ENCODE measurements at places on chromosomes 3 and 15.
A peak's percentile ranks its signal among the peaks of the same experiment; 100 is the strongest.

- no peak for DNase-seq
These were observed 14.4 kb upstream of the ZBTB38 start for GRCh38 chr3:141353652-141354495.

GRCh38 chr3:51340013-51340829, 44.9 kb upstream of the MANF start:
- no peak for DNase-seq

DNA sequence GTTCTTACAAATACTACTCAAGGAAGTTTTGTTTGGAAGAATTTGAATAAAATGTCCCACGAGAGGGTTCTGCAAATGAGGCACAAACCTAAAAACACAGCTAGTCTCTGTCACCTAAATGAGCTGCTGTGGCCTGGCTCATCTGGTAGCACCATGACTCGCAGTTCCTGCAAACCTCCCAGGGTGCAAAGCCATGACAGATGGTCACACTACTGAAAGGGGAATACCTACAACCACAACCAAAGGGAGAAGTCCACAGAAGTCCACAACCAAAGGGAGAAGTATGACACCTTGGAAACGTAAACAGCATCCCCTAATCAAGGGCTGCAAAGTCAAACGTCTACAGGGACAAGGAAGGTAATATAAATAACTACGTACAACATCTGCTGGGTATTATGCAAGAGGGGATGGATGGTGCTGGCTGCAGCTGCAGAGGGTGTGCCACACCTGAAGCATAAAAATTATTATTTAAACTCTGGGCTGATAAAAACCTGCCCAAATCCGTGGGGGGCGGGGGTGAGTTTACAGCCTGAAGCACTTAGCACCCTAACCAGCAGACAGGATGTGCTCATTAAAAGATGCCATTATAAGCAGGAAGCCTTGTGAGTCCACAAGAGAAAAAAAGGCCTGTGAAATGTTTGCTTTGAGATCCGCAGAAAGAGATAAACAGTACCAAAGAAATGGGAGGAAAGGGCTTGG, 184.0 kb downstream of the MAGI1 start:
- no peak for DNase-seq

- no peak for DNase-seq
These were observed 93.7 kb downstream of the FRMD4B start for GRCh38 chr3:69292185-69292584.

DNA sequence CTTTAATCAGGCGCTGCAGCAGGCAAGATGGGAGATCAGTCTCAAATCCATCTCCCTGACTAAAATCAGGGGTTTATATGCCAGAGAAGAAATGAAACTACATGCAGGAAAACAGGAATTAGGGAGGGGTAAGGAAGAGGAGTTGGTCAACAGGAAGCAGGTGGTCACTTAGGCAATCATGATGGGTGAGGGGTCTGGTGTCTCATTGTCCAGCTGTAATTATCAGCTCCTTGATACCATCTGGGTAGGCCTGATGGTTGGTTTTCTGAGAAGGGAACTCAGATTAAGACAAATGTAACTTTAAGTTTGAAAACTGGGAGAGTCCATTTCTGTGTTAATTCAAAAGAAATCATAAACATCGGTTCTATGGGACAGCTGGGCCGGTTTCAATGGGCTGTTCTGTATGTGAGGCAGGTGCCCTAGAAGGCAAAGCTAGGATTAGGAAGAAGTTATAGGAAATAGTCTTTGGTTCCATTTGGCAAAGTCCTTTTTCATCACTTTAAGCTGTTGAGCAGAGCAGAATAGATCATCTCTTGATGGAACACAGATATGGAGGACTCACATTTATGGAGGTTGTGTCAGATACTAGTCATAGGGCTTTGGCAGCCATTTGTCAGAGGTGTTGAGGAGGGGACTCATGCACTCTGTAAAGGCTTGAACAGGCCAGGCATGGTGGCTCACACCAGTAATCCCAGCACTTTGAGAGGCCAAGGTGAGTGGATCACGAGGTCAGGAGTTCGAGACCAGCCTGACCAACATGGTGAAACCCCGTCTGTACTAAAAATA, 149.4 kb downstream of the VGLL4 start:
- no peak for DNase-seq

GRCh38 chr3:25293736-25294135, 134.3 kb upstream of the RARB start:
- no peak for DNase-seq

- DNase-seq = no peak
These were observed 76.0 kb downstream of the ZBBX start for GRCh38 chr3:167304077-167304476.

GRCh38 chr3:153903430-153903829, 217.8 kb upstream of the ARHGEF26 start:
- no peak for DNase-seq

DNA sequence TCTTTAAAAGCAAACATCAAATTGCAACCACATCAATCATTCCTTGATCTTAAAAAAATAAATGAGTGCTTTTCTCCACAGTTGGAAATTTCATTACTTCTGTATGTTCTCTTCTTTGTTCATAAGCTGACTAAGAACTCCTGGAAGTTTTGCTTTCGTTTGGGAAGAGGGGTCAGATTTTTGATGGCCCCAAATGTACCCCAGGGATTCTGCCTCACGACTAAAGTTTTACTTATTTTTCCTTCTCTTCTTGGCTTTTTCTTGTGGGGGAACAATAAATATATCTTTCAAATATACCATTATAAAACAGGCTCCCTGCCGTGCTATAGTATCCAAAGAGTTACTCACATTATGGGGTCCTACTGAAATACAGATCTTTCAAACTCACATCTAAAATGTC, 215.0 kb upstream of the CDIN1 start:
- no peak for DNase-seq

- no peak for DNase-seq
These were observed 6.4 kb upstream of the EID1 start for GRCh38 chr15:48871542-48871941.

DNA sequence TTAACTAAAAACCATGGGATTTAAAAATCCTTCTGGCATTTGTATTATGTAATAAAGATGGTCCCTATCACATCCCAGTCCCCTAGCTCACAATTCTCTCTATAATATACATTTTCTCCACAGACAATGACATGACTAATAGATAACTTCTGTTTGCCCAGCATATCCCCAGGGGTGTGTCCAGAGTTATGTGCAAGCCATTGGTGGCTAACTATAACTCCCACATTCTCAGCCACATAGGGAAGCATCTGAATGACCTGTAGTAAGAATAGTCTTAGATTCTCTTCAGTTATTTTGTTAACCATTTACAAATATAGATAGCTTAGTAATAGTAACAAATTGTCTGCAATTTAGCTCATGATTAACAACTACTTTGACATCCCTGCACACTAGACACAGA, 52.2 kb upstream of the RBSN start:
- DNase-seq = no peak

GRCh38 chr3:21237638-21238037, 513.4 kb downstream of the ZNF385D start:
- no peak for DNase-seq

- no peak for DNase-seq
These were observed 3.4 kb upstream of the AP4E1 start for GRCh38 chr15:50905055-50905454.

GRCh38 chr15:53835309-53835708, 75.8 kb upstream of the WDR72 start:
- DNase-seq = no peak

- DNase-seq = no peak
These were observed 410.5 kb downstream of the UNC13C start for GRCh38 chr15:54388746-54389145.

GRCh38 chr15:50531766-50532165, 14.7 kb downstream of the USP50 start:
- DNase-seq = no peak

DNA sequence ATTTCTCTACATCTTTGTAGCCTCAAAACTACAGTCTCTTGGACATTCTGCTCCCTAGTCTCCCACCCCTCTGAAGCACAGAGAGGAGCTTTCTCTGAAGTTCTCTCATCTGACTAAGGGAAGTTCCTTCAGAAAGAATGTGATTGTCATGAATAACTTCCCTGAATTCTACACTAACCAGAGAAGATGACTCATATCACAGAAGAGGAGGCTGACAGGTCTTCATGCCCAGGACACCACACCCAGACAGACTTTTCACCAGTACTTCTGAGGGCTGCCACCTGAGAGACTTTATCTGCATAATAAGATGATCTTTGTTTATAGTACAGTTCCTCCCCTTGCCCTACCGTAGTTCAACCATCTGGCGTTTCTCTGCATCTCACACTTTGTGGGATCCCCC, 52.8 kb downstream of the CDIN1 start:
- no peak for DNase-seq

DNA sequence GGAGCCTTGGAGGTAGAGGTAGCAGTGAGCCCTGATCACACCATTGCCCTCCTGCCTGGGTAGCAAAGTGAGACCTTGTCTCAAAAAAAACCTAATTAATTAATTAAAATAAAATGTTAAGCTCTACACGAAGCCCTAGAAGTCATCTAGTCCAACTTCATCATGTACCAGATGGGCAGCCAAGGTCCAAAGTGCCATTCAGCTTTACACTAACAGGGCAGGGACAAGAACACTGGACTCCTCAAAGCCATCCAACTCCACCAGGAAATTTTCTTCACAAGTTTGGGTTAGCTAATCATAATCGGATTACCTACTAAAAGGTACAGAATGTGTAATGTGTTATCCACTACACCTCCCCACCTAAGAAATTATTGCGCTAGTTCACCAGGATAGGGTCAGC, 48.8 kb downstream of the WWTR1 start:
- peak; percentile 63 for DNase-seq

- DNase-seq = no peak
These were observed 96.2 kb downstream of the IGF1R start for GRCh38 chr15:98744506-98744905.

GRCh38 chr3:151765685-151766084, 32.0 kb downstream of the AADACL2 start:
- DNase-seq = no peak

GRCh38 chr3:146359841-146360240, 108.9 kb upstream of the PLSCR4 start:
- no peak for DNase-seq

DNA sequence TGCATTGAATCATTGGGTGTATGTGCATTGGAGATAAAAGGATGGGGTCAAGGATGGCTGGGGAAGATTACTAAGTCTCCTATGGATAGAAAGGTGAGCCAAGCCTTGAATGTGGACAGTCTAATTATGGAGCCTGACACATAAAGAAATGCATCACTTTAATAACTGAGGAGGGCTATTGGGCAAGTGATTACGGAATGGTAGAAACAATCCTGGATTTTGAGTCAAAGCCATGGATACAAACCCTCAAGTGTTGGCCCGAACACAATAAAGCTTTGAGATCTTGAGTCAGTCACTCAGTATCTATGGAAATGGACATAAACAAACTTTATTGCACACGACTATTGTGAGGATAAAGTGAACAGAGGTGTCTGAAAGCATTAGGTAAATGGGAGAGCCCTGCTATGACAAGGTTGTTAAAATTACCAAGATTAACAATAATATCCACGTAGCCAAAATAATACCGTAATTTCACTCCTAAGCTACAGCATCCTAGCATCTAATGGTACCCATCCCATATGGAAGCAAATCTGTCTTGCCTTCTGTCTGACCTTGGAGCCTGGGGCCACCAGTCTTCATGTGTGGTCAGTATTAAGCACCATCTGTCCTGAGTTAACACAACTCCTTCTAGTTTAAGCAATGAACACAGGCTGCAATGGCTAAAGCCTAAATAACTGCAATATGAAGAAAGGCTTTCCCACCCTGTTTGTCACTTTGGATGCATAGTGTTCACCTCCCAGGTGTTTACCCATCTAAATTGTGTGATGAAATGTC, 136.9 kb upstream of the PRICKLE2 start:
- no peak for DNase-seq

DNA sequence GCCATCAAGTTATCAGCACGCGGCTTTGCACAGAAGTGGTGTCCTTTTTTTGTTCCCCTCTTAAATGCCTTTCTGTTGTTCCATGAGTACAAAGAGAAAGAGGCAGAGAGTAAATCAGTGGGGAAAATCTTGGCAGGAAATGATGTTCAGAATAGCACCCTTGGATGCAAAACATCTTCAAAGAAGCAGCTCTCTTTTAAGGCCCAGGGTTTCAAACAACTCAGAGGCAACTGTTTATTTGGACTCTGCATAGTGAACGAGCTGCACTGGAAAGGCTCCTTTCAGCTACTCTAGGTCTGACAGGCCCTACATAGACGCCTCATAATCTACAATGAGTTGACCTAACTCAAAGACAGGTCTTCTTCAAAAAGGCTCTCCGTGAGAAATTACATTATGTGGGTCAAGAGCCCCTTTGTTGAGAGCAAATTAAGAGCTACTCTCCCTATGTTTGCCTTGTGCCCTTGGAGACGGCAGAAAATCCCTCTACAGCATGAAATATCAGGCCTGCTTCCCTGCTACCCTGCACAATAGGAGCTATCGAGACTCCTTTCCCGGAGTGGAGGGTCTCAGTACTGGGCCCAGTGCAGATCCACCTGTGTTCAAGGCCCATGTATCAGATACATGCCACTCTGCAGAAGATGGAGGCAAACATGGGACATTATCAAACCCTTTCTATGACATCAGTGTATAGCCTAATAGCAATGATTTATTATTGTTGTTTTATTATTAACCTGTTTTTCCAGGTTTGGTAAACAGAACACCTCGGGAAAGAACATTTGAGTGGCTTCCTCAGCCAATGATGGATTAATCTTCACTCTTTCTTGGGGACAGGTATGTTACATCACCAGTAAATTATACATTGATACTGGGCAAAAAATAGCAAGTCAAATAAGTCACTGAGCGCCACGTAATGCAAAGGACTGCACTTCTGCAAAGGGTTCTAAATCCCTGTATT, 53.1 kb downstream of the HEG1 start:
- DNase-seq = no peak

GRCh38 chr15:62847900-62848489, 194.6 kb upstream of the TPM1 start:
- peak; percentile 77 for DNase-seq

GRCh38 chr15:53962646-53963561, 15.3 kb upstream of the UNC13C start:
- DNase-seq = no peak

GRCh38 chr3:111621535-111621934, 26.4 kb upstream of the ZBED2 start:
- DNase-seq = no peak

GRCh38 chr15:51332206-51333147, 5.9 kb downstream of the CYP19A1 start:
- no peak for DNase-seq

DNA sequence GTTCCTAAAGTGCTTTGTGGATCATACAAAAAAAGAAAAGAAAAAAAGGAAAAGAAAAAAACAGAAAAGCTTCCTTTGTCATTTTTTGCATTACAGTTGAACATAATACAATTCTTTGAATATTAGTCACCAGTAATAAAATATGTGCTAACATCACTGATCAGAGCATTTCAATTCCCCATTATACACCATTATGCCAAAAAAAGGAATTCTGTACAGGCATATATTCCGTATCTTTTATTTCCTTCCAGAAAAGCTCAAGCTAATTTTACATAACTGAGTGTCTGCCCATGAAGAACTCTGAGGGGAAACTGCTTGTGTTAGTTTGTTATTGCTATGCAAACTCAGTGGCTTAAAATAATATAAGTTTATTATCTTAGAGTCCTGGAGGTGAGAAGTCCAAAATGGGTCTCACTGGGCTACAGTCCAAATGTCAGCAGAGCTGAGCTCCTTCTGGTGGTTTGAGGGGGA, 377.9 kb downstream of the GAP43 start:
- no peak for DNase-seq

GRCh38 chr3:59572106-59572505, 522.3 kb upstream of the CFAP20DC start:
- no peak for DNase-seq

- DNase-seq = no peak
These were observed 352.1 kb downstream of the CHST2 start for GRCh38 chr3:143471705-143472104.

GRCh38 chr3:150970665-150971324, 1.7 kb downstream of the CLRN1 start:
- no peak for DNase-seq
